SJCRH30 (cell line): ENCODE measurements at places on chromosomes 16 and 17. TPM values are rescaled to one million over a fixed set of nuclear protein-coding genes. Genes with fewer than 3 reads are reported as not detected.

- peak; percentile 93 for DNase-seq
Observed at GRCh38 chr17:80724775-80725266, 180.2 kb downstream of the RPTOR start.

DNA sequence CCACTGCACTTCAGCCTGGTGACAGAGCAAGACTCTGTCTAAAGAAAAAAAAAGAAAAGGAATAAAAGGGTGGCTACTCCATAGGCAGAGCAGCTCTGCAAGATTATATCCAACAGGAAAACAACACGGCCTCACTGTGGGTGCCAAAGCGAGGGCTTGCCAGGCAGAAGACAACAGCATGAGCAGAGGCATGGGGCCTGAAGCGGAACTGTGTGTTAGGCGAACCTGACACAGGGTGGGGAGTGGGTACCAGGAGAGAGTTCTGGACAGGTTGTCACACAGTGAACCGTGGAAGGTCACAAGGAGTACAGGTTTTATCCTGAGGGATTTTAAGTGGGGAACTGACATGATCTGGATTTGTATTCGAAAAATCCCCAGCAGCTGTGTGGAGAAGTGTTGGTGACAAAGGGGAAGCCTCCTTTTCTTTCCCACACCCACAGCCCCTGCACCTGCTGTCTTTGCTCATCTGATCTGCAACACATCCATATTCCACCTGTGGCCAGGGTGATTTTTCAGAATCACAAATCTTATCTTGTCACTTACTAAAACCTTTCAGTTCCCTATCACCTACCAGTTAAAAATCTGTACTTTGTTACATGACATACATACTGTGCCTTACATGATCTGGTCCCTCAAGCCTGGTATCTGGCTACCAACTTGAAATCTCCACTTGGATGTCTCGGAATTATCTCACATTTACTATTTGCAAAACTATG, 23.2 kb upstream of the ARHGAP17 start:
- DNase-seq = no peak

- DNase-seq = no peak
Observed at GRCh38 chr17:75387771-75388170, 17.7 kb downstream of the GRB2 start.

DNA sequence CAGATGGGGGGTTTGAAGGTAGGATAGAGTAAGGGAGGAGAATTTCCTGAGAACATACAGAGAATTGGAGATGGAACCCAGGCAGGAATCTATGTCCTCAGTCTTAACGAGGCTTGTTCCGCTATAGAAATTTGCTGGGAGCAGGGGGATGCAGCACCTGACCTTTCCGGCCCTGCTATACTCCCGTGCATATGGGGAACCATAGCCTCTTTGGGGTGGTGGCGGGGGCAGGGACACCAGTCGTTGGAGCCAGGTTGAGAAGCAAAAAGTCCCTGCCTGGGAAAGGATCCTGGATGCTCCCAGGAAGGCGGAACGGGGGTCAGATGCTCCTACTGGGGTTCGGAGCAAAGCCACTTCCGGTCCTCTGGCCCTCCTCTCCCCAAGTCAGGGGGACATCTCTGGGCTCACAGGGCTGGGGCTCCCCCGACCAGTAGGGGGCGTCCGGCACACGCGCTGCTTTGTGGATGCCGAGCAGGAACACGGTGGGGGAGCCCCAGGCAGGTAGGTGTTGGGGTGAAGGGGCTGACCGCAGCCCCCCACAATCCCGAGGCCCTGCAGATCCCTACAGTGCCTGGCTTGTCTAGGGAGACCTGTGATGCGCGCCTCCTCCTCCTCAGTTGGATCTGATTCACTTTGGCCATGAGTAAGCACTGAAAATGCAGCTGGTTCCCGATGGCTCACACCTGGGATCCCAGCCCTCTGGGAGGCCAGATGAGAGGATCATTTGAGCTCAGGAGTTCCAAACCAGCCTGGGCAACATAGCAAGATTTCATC, 15.5 kb upstream of the TFAP4 start:
- peak; percentile 77 for DNase-seq

GRCh38 chr17:76466775-76467130, 650 bp upstream of the AANAT start:
- DNase-seq = no peak

GRCh38 chr17:10879190-10879836, 41.4 kb upstream of the PIRT start:
- no peak for DNase-seq

DNA sequence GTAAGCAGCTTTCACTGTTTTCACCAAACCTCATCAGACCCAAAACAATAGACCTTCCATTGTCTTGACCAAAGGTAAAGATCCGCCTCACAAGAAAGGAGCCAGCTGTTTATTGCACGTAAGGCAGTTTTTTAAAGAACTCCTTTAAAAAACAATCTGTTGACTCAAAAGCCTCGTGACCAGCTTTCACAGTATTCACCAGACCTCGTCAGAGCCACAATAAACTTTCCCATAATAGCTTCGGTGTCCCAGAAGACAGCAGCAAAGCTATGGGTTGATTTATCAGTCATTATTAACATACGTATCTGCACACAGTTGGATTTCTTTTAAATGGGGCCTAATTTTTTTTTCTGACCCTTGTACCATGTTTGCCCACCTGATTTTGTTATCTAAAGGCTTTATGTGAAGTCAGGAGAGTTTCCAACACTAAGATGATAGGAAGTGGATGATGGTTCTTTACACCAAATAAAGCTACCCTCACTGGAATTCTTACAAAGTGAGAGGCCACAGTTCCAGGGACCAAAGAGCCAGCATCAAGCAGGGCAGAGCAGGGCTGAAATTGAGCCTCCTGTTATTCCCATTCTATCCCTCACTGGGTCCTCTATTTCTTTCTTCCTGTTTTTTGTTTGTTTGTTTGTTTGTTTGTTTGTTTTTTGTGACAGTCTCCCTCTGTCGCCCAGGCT, 17.6 kb upstream of the HELZ start:
- no peak for DNase-seq

DNA sequence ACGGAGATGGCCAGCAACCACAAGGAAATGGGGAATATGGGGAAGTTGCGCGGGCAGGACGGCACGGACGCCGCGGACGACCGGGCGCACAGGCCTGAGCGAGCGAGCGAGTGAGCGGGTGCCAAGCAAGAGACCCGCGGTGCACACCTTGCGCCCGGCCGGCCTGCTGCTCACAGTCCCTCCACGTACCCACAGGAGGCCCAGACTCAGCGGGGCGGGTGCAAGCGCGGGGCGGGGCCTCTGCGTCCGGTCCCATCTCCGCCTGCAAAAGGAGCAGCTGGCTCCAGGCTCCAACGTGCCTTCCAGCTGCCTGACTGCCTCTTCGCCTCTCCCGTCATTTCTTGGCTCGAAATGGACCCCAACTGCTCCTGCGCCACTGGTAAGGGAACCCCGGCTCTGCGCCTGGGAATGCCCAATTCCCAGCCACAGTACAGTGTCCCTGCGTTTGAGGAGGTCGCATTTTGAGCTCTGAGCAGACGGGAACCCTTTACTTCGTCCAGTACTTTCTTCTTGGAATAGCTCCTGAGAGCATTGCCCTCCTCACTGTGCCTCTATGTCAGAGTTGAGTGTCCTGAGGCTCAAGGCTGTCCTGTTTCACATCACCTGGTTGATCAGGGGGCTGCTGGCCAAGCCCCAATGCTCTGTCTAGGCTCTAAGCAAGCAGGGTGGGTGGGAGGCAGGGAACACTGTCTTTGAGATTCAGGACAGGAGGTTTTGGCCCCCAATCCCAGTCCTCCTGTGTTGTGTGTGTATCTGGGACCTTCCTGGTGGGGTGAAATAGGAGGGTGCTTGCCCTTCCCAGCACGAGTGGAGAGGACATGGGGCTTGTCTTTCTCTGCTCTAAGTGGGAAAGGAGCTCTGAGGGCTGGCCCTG, 8.1 kb upstream of the MT1E start:
- DNase-seq = no peak

GRCh38 chr17:43841282-43841681, 5.7 kb upstream of the CD300LG start:
- no peak for DNase-seq

DNA sequence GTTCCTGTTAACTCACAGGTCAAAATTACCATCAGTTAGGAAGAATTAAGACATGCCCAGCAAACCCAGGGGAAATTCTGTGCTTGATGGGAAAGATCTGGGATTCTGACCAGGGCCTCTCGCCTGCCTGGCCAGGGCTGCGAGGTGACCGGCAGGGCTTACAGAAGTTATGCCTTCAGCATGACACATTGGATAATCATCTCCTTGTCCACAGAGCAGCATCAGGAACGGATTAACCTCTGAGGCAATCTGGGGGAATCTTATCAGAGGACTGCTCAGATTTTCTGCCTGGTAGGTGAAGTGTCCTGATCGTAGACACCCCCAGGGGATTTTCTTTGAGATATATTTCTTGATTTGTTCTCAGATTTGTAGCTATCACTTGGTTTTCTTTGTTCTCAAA, 172.5 kb downstream of the HS3ST3A1 start:
- DNase-seq = no peak

- DNase-seq = no peak
Observed at GRCh38 chr17:77616254-77616731, 342.2 kb upstream of the TNRC6C start.

- no peak for DNase-seq
Observed at GRCh38 chr17:3511852-3512504, 36.2 kb downstream of the ASPA start.

DNA sequence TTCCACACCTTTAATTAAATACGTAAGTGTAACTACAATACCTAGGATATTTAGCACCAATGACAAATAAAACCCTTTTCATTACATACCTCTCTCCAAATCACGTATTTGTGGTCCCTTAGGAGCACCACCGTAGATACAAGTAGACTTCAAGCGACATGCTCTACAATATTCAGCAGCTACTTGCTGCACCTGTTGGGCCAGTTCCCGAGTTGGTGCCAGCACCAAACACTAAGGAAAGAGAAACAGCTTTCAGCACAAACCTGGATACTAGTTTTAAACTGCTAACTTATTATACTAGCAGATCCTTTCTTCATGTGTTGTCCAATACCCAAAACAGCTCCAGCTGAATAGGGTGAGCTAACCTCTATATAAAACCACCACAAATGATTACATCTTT, 2.7 kb downstream of the DDX5 start:
- DNase-seq = no peak

DNA sequence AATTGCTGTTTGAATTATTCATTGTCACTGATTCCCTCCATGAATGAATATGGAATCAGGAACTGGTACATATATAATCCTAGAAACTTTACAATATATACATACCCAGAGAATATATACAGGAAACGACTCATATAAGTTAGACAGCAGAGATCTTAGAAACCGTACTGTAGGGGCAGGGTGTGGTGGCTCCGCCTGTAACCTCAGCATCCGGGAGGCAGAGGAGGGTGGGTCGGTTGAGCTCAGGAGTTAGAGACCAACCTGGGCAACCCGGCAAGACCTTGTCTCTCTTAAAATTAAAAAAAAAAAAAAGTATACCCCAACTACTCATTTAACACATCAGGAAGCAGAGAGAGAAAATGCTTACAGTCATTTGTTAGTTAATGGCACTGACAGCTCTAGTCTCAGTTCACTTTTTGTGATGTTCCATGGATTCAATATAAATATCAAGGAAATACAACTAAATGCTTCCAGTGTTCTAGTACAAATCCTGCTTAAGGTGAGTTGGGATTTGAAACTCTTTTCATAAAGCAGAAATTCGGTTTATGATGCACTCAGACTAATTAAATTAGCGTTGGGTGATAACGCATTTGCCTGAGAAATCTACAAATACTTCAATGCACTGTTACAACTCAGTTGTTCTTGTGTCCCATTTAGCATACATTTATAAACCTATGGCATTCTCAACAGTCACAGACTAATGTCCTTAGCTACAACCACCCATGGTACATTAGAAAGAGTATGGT, 5.6 kb downstream of the GLG1 start:
- no peak for DNase-seq

DNA sequence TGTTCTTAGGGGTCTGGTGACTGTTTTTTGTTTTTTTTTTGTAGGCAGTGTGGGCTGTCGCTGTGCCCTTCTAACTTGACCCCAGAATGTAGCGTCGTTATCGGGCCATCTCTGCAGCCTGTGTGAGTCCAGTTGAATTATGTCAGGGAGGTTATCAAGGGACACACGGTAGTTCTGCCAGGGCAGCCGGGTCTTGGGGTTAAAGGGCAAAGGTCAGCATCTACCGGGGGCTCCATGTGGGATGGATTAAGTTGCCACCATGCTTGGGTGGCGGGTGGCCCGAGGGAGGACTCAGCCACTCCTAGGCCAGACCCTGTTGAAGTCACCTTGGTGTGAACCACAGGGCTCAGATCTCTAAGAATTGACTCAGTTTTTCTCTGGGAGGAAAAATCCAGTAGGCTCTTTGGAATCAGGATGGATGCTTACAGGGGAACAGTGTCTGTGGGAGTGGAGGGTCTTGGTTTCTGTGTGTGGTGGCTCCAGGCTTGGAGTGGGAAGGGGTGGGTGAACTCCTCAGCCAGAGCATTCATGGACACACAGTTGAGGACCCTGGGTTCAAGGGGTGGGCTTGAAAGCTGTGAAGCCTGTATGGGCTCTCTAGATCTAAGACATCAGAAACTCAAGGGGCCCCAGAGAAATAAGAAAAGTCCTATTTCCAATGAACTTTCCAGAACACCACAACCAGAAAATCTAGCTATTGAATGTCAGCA, 191.7 kb downstream of the IRF8 start:
- no peak for DNase-seq

- DNase-seq = no peak
Observed at GRCh38 chr16:4393240-4393600, 21.6 kb downstream of the VASN start.

- no peak for DNase-seq
Observed at GRCh38 chr17:350706-351448, 1.7 kb downstream of the RPH3AL start.

DNA sequence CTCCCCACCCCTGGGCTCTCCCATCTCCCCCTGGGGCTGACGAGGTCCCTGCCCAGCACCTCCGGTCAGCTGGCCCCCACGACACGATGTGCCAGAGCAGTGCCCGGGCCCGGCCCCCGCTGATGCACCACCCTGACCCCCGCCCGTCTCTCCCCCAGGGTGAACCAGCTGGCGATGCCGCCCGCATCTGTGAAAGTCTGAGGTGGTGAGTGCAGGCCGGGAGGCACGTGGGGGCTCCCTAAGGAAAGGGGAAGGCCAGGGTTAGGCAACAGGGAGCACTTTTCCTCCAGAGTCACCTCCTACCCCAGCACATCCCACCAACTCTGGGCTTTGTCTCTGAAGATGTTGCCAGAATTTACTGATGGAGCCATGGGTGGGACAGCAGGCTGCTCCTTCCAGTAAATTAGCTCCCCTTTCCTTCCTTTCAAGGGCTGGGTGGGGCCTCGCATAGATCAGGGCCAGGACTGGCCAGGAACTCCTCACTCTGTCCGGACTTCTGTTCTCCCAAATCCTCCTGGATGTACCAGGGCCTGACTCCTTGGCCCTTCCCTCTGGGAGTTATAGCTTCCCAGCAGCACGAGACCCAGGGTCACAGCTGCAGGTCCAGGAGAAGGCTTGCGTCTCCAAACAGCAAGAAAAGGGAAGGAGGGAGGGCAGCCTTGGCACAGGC, 18.3 kb downstream of the MYBBP1A start:
- DNase-seq = no peak

GRCh38 chr16:79995315-79995714, 394.8 kb upstream of the MAF start:
- no peak for DNase-seq

The CDK3 gene
- 2.7 and 3.1 TPM in 2 replicates for total RNA-seq

The HOXB3 gene
- 7.4 and 8.8 TPM in 2 replicates for total RNA-seq

The SLC35G6 gene
- not detected in 2 replicates for total RNA-seq

The VAMP2 gene
- 6.1 and 7.9 TPM in 2 replicates for total RNA-seq
